ENCODE measurements at places on chromosomes 3 and 15.

DNA sequence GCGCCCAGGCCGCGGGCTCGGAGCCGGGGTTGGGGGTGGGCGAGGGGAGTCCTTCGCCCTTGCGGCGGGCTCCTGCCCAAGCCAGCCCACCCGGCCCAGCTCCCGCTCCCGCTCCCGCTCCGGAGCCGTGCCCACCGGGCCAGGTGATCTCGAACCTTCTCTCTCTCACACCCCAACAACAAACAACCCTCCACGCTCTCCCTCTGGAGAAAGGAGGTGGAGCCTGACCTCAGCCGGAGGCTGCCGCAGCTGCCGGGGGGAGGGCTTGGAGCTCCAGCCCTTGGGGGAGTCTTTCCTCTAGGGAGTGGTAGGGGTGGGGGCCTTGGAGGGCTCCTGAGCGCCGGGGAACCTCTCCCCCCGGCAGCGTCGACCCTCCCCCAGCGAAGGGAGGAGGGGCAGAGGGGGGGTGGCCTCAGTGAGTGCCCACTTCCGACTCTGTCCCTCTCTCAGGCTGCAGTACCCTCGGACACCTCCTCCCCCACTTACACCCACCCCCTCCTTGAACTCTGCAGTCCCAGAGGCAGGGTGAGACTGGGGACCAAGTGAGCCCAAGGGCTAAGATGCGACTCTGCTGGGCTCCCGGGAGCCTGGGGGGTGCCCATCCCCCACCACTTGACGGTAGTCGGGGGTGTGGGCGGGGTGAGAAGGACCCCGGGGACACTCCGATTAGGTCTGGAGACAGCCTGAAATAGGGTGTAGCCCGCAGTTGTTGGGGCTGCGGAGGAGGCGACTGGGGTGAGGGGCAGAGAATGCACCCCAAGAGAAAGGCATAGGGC is 4.4 kb upstream of the BAHD1 start:
- DNase-seq, result no peak

GRCh38 chr15:62549345-62549970 is 384.4 kb upstream of the C2CD4B start:
- DNase-seq, result no peak

DNA sequence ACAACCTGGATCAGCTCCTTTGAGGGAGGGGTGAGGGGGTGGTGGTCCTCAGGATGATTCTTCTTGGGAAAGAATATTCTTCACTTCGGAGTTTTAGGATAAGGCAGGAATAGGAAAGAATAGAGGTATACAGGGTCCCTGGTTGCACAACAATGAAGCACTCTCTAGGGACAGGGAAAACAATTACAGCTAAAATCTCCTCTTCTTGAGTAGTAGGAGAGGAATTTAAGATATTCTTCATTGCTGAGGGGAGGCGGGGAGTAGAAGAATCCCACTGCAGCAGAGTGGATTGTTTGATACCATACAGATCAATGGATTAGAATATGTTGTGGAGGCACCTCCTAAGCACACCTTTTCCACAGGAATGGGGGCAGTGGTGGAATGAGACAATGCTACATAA is 20.5 kb downstream of the SLC9C1 start:
- no peak for DNase-seq

- DNase-seq, result no peak
These were observed 62.7 kb upstream of the COL8A1 start for GRCh38 chr3:99575683-99576082.

- DNase-seq, result no peak
These were observed 210.6 kb upstream of the GADL1 start for GRCh38 chr3:31105011-31105410.

- DNase-seq, result peak; percentile 58
These were observed 394 bp downstream of the OSBPL10 start for GRCh38 chr3:31980530-31981205.

DNA sequence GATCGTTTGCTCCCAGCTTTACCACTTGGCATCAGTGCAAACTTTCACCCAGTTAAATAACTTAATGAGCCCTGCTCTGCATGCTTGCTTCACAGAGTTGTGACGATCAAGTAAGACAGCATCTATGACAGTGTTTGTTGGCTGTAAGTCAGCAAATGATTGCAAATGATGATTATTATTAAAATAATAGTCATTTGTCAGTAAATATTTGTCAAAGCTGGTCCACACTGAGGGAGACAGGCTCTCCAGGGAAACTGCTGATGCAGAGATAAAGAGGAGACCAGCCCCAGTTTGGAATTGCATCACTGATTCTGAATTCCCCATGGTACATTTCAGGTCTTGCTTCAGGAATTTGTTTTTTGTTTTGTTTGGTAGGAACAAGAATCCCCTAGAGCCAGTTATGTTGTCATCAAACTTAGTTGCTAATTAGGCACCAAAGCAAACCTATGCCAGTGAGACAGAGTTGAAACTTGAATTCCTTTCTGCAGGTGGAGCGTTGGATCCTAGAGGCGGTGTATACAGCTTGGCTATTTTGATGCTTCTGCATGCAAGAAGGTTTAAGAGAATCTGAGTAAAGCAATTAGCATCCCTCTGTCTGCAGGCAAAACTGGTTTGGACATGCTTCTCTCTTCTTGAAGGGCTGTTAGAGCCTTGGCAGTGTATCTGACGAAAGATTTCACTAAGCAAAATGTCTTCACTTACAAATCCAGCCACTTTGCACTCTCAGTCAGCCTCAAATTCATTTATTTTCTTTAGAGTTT is 338.6 kb upstream of the TPRG1 start:
- no peak for DNase-seq

DNA sequence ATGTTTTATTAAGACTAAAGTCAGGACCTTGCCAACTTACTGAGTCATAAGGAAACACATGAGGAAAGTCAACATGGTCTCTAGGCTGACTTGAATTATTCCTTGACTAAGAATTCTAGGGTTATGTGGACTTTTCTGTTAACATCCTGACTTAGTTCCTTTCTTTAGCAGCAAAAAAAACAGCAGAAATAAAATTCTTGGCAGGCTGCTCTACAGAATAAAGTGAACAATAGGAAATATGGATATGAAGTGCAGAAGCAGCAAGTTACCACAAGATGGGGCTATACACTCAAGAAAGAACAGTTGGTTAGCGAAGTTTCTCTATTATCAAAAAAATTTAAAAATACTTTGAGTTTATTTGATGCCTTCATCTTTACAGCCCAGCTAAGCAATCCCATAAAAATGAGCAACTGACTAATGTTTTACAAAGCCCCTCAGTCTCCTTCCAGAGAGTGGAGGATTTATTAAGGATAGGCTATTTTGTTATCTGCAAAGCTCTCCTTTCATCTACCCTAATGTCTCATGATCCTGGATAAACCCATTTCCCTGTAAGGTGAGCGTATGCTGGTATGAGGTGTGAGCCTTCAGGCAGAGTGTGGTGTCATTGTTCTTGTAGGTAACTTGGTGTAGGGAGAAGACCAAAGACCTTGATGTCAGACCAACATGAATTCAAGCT is 23.1 kb upstream of the MCCC1 start:
- no peak for DNase-seq

- DNase-seq, result no peak
These were observed 42.7 kb downstream of the MAP6D1 start for GRCh38 chr3:183782576-183783276.

GRCh38 chr15:62907275-62907674 is 135.3 kb upstream of the TPM1 start:
- DNase-seq, result no peak

DNA sequence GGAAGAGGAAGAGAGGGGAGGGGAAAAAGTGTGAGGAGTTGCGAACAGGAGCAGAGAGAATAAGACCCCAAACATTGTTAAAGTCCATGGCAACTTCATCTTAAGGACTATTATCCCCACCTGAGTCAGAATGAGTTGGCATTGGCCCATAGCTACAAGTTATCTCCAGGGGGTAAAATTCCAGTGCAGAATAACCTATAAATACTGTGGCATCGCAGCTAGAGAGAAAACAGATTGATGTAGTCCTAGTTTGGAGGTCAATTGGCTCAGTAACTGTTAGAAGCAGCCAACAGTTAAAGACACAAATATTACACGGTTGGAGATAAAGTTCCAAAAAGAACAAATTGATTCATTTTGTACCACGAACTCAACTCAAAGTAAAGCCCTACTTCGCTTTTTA is 313.9 kb upstream of the CCDC54 start:
- no peak for DNase-seq

DNA sequence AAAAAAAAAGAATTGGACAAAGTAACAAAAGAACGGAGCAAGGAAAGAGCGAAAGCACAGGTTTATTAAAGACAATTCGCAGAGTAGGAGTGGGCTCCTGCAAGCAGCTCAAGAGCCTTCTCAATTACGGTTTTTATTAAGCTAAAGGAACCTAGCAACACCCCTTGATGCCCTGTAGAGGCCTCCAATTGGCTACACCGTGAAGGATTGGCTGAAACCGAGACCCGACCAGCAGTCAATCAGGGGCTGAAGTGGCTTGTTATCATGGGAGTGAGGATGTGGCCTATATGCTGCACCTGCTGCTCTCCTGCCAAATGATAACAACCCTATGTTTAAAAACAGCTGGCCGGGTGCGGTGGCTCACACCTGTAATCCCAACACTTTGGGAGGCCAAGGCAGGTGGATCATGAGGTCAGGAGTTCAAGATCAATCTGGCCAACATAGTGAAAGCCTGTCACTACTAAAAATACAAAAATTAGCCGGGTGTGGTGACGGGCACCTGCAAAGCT is 20.4 kb upstream of the AP3B2 start:
- no peak for DNase-seq

DNA sequence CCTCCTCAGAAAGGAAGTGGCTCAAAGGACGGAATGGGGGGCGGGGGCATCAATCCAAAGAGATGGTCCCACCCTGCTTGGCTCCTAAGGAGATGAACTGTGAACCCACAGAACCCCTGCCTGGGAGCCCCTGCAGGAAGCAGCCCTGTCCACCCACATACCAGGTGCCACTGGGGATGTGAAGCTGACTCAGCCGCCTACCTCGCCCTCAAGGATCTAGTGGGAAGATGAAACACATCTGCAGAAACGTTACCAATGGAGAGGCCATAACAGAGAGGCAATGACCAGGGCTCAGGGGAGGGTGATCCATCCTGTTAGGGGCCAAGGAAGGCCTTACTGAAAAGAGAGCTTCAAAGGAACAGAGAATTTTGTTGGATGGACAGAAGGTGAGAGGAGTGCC is 35.1 kb downstream of the EAF1 start:
- no peak for DNase-seq

GRCh38 chr3:174408310-174408709 is 450.8 kb upstream of the NAALADL2 start:
- no peak for DNase-seq

GRCh38 chr15:98547741-98548138 is 100.6 kb upstream of the IGF1R start:
- no peak for DNase-seq

Measured in stimulated activated CD4-positive, alpha-beta T cell treated with anti-CD3 and anti-CD28 coated beads, Interleukin-4, amount 100 ng/mL, for 1 hour (primary cell).